ENCODE measurements at places on chromosomes 5 and 9.

GRCh38 chr9:93295456-93296076 lies 111.6 kb downstream of the WNK2 start:
- DNase-seq, result no peak

- DNase-seq, result no peak
These were observed 28.5 kb downstream of the GOLGA2 start for GRCh38 chr9:128247226-128247803.

- peak; percentile 91 for DNase-seq
These were observed 461.3 kb downstream of the ENC1 start for GRCh38 chr5:74179179-74179578.

DNA sequence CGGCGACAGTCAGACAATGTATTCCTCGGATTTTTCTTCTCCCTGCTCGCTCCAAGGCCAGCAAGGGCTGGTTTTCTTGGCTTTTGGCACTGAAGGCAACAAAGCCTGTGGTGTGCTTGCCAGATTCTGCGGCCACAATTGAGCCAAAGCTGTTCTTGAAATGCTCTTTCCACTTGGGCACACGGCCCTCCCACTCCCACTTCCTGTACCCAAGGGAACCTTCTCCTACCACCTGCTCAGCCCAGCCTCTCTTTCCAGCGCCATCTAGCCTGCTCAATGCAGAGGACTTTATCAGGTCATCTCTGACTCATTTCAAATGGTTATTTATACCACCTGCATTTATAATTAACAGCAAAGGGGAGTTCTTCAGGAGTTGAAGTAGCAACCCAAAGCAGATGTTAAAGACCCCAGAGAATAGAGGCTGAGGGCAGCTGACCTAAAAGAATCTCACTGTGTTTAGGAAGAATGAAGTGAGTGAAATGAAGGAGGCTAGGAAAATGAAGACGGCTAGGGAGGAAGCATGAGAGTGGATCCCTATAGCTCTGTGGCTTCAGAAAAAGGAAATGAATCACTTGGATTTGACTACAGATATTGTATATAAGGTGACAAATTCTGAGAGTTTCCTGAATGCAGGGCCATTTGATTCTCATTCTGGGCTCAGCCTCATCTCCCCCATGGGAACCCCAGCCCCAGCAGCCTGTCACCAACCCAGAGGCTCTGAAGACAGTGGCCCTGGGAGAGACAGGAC lies 439.0 kb downstream of the ENC1 start:
- DNase-seq, result peak; percentile 92

GRCh38 chr9:22037954-22038690 lies 29.0 kb upstream of the CDKN2B start:
- peak; percentile 58 for DNase-seq

- peak; percentile 69 for DNase-seq
These were observed 60.1 kb upstream of the ZNF608 start for GRCh38 chr5:124806373-124807077.

DNA sequence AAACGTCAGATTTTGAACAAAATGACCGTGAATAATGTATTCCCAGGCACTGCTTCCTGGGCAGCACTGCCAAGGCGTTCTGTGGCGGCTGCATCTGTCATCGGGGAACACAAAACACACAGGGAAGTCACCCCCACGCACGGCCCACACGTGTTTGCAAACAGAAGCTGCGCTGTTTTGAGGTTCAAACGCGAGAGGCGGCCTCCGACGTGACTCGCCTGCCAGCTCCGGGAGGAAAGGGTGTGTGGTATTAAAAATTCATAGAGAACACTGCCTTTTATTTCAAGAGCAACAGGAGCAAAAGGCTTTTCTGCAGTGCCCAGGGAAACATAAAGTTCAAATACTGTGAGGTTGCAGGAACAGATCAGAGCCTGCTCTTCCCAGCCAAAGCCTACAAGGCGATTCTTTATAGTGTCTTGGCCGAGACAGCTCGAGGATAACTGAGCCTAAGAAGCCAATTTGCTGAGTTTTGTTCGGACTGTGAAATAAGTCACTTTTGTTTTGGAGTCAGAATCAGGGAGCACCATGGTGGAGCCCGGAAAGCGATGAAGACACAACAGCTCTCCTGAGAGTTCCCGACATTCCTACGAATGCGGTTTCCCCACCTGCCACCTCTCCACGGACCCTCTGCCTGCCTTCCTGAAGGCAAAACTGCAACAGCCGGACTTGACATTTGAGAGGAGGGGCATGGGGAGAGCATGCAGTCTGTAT lies 115.3 kb upstream of the IRX2 start:
- no peak for DNase-seq

- no peak for DNase-seq
These were observed 523.1 kb downstream of the EFNA5 start for GRCh38 chr5:107147589-107147988.

GRCh38 chr5:59565551-59565950 lies 328.0 kb downstream of the PDE4D start:
- no peak for DNase-seq

DNA sequence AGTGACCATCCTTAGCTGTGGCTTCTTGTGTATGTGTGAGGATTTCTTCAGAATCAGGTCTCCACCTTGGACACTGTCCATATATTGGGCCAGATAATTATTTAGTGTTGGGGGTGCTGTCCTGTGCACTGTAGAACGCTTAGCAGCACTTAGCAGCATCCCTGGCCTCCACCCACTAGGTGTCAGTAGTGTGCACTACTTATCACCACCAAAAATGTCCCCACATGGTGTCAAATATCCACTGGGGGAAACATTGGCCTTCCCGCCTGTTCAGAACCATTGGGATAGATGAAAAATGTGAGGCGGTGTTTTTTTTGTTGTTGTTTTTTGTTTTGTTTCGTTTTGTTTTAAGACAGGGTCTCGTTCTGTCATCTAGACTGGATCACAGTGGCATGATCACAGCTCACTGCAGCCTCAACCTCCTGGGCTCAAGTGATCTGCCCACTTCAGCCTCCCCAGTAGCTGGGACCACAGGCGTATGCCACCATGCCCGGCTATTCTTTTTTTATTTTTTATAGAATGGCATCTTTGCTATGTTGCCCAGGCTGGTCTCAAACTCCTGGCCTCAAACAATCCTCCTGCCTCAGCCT lies 67.7 kb downstream of the TENT4A start:
- peak; percentile 24 for DNase-seq

- peak; percentile 77 for DNase-seq
These were observed 363.4 kb downstream of the NPR3 start for GRCh38 chr5:33074548-33074947.

DNA sequence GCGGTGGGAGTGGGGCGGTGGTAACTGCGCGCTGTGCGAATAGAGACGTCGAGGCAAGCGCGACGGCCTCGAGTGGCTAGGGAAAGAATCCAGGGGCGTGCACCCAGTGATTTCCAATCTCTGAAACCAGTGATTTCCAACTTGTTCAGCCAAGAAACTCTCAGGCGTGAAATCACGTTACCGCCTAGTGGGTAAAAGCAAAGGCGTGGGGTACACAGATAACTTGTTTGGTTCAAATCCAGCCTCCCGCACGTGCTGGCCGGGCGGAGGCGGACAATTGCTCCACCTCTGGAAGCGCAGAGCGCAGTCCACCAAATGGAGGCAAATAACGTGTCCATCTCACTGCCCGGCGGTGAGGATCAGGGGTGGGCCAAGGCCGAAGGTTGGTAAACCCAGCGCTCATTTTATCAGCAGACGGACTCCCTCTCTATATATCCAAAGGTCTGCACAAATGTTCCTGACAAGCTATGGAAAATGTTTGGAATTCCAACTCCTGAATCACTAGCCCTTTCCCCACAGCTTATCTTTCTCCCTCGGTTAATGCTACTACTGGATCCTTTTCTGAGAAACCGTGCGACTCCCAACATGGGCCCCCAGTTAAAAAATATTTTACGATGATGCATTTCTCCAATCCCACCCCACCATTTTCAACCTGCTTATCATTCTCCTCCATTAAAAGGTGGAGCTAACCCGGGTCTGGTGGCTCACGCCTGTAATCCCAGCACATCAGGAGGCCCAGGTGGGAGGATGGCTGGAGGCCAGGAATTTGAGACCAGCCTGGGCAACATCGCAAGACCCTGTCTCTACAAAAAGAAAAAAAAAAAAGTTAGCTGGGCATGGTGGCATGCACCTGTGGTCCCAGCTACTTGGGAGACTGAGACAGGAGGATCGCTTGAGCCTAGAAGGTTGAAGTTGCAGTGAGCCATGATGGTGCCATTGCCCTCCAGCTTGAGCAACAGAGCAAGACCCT lies 950 bp upstream of the FNBP1 start:
- DNase-seq, result no peak

- DNase-seq, result no peak
These were observed 85.2 kb downstream of the IRX1 start for GRCh38 chr5:3680821-3681220.

GRCh38 chr5:139426203-139426885 lies 13.0 kb downstream of the DNAJC18 start:
- no peak for DNase-seq

DNA sequence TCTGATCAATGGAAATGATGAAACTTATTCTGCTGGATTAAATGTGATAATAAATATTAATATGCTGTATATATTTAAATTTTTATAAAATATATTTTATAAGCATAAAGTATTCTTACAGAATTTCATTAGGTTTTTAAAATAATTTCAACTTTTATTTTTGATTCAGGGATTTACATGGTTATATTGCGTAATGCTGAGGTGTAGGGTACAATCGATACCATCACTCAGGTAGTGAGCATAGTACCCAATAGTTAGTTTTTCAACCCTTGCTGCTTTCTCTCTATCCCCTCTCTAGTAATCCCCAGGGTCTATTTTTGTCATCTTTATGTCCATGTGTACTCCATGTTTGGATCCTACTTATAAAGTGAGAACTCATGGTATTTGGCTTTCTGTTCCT lies 5.7 kb downstream of the TLR4 start:
- no peak for DNase-seq

All from M059J (cell line).